Pulmonary artery endothelial cell (primary cell): ENCODE measurements at places on chromosomes 11 and 22. TPM values are rescaled to one million over a fixed set of nuclear protein-coding genes. Genes with fewer than 3 reads are reported as not detected.

SLC17A6 gene
- not detected in 2 replicates for total RNA-seq

CBLIF gene
- total RNA-seq, result not detected in 2 replicates

MORC2 gene
- 13.8 and 21.6 TPM in 2 replicates for total RNA-seq

MUC5B gene
- not detected in 2 replicates for total RNA-seq

LZTR1 gene
- 51.1 and 69.5 TPM in 2 replicates for total RNA-seq

CDCA5 gene
- 9.0 and 16.0 TPM in 2 replicates for total RNA-seq

CLCF1 gene
- 1.6 and 2.2 TPM in 2 replicates for total RNA-seq

MS4A3 gene
- not detected in 2 replicates for total RNA-seq

MRGPRE gene
- not detected in 2 replicates for total RNA-seq

RIMBP3B gene
- under 0.01 and 0.04 TPM in 2 replicates for total RNA-seq

GAB4 gene
- not detected in 2 replicates for total RNA-seq

ZP1 gene
- not detected in 2 replicates for total RNA-seq

HSPB2 gene
- total RNA-seq, result not detected in 2 replicates

MMP7 gene
- 0.11 TPM in 1 of 2 replicates, not detected in the other for total RNA-seq

HPS5 gene
- 26.6 and 33.8 TPM in 2 replicates for total RNA-seq

MRGPRD gene
- total RNA-seq, result not detected in 2 replicates

MRGPRX4 gene
- not detected in 2 replicates for total RNA-seq

ISX gene
- total RNA-seq, result not detected in 2 replicates

C11orf16 gene
- total RNA-seq, result not detected in 2 replicates

SLC15A3 gene
- 6.6 and 8.7 TPM in 2 replicates for total RNA-seq
